Activated CD8-positive, alpha-beta memory T cell treated with anti-CD3 and anti-CD28 coated beads for 48 hours (primary cell): ENCODE measurements at places on chromosomes 1 and 21.

DNA sequence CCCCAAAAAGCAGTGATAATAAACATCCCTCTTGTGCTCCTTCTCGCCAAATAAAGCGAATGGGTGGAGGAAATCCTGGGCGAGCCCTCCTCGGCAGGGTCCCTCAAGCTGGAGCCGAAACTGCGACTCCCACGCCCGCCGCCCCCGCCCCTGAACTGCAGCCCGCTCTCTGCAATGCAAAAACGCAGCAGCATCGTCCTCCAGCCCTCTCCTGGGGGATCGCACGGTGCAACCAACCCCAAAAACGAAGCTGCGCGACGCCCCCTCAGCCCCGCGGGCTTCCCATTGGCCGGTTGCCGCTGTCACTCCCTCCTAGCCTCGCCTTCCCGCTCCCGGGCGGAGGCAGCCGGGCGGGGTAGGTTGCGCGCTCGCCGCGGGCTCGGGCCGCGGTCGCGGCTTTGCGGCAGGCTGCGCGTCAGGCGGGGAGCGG is at the start of gene TMCC2:
TSS of gene TMCC2 (plus strand) at position 363 of the 430 bp plus-strand sequence. CDS start 619 bp downstream, outside the sequence.
- DNase-seq = peak; percentile 69

- DNase-seq = no peak
These were observed 99.4 kb downstream of the TSEN15 start for GRCh38 chr1:184150776-184151531.

GRCh38 chr1:168640836-168641235 is 64.4 kb downstream of the XCL1 start:
- no peak for DNase-seq

DNA sequence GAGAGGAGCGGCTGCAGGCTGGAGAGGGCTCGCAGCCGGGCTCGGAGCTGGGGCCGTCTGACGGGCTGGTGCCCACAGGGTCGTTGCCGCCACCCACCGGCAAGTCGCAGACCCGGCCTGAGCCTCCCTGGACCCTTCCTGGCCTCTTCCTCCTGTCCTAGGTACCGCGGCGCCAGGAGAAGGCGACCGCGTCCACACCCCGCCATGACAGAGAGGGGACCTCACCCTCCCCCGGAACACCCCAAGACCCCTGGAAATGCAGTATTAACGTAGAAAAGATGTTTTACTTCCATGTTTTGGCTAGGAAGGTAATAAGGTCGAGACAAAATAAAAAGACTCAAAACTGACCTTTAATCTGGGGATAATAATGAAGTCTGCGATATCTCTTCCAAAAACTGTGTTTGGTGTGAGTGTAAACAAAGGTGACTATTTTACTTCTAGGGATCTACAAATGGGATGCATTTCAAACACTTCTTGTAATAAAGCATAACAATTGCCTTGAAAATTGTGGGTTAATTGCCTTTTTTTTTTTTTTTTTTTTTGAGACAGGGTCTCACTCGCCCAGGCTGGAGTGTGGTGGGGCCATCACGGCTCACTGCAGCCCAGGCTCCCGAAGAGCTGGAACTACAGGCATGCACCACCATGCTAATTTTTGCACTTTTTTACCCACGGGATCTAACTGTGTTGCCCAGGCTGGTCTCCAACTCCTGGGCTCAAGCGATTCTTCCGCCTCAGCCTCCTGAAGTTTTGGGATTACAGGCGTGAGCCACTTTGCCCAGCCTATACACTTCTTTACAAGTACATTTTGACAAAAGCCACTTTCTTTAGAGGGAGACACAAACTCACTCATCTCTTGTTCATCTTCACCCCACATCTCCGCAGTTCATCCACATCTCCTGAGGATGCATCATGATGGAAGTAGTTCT is 838 bp upstream of the RSRP1 start:
- DNase-seq = no peak

DNA sequence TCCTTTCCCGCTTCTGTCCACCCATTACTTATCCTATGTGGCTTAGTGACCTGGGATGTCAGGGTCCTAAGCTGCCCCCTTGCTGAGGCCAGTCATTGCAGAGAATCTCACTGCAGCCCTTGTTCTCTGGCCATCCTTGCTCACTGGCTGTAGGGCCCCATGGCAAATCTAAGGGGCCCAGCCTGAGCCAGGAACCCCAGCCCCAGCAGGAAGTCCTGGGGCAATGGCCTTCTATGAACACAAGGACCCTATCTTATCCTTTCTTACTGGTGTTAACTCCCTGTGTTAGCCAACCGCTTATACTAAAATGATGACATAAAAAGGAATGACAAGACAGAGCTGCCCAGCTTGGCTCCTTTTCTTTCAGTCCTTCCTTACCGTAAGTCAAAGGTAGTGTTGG is 29.9 kb downstream of the DHCR24 start:
- no peak for DNase-seq

DNA sequence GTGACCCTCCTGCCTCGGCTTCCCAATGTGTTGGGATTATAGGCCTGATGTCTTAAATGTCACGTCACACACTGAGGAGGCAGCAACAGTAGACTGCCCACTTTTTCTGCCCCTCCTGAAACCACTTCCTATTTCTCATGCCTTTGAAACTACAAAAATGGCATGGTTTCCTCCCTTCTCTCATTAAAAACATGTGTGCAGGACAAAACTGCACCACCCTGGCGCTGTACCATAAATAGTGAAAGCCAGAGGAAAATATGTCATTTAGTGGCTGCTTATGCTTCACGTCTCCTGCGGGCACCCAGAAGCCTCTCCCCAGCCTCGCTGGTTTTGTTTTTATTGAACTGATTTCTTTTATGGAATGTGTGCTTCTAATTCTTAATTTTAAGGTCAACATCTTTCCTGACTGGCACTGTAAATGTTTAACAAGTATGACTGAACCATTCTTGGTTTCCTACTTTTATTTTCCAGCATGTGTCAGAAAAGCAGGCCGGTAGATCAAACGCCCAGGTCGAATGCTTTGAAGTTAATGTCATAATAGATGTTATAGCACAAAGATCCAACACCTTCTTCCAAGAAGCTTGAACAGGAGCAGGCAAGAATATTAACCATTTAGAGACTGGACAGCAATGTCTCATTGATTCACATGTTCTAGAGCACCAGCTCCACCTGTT is 59.6 kb upstream of the C1orf87 start:
- no peak for DNase-seq

- no peak for DNase-seq
These were observed 317.2 kb upstream of the C1orf87 start for GRCh38 chr1:60390593-60391282.

- no peak for DNase-seq
These were observed 7.1 kb upstream of the PTTG1IP start for GRCh38 chr21:44880405-44881197.

DNA sequence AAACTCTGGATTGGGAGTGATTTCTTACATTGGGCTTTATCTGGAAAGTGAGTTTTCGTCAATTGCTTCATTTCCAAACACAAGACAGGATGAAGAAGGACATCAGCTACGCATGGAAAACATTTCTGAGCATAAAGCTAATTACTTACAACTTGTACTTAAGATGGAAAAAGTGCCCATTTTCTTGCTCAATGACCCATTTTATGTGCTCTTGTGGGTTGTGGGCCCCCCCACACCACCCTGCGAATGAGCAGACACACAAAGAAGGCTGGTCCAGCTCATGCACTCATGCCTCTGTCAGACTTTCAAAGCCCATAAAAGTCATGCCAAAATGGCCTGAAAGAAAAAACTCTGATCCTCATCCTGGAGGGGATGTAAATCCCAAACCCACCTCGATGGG is 663.0 kb downstream of the AJAP1 start:
- DNase-seq = no peak

GRCh38 chr1:30877205-30877912 is 31.2 kb downstream of the SDC3 start:
- no peak for DNase-seq

DNA sequence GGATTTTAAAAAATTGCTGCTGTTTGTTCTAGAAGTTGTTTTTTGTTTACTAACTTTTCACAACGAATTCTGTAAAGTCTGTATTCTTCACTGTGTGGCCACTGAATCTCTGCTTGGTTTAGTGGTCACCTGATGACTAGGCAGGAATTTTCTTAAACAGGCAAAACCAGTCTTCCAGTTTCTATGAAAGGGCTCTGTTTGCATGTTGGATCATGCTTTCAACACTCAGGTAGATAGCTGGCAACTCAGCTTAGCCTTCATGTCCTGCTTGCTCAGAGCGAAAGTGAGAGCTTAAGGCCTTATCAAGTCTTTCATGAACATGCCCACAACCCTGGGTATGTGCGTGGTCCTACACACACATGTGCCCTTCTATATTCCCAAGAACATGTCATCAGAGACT is 52.4 kb upstream of the CCDC190 start:
- DNase-seq = no peak

DNA sequence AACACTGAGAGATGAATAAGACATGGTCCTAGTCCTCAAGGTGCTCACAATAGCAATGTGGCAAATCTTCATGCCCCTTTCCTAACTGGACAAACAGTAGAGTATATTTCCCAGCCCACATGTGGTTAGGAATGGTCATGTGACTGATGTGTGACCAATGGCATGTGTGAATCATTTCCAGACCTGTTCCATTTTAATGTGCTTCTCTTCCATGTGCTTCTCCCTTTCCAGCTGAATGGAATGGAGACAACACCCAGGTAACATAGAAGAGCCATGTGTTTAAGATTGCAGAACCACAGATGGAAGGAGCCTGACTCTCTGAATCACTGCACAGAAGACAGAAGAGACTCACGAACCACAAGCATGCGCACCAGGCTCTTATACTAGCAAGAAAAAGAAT is 409.9 kb upstream of the NFIA start:
- DNase-seq = no peak

GRCh38 chr1:205476648-205477047 is 20.8 kb upstream of the BLACAT1 start:
- no peak for DNase-seq

- DNase-seq = no peak
These were observed 88.5 kb upstream of the HMCN1 start for GRCh38 chr1:185645686-185646085.

- DNase-seq = no peak
These were observed 709 bp upstream of the SLC41A1 start for GRCh38 chr1:205813755-205814058.

DNA sequence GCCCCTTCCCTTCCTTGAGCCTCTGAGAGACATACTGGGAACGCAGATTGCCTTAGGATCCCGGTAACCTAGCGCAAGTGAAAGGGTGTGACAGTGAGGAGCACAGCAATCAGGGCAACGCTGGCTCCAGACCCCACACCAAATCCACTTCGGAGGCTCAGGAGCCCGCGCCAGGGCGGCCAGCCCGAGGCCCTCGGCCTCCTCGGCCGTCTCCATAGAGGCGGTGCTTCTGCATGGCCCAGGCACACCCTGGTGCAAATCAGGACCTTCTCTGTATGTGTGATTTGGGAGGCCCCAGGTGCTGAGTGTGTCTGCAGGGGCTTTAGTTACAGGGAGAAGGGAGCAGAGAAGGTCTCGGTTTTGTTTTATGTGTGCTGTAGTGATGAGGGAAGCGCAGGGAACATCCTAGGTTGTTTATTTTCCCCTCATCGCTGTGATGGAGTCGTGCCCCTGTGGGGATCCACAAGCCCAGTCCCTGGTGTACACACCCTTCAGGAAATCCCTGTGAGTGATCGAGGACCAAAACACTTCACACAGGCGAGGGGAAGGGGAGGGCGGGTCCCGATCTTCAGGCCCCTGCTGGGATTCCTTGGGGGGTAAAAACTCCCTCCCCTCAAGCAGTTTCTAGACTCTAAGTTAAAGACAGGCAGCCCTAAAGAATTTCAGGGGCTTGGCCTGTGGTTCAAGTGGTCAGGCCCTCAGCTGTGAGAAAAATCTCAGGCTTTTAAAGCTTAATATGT is 9.4 kb downstream of the KIAA1614 start:
- no peak for DNase-seq

GRCh38 chr1:74502858-74503257 is 9.6 kb downstream of the LRRC53 start:
- no peak for DNase-seq

DNA sequence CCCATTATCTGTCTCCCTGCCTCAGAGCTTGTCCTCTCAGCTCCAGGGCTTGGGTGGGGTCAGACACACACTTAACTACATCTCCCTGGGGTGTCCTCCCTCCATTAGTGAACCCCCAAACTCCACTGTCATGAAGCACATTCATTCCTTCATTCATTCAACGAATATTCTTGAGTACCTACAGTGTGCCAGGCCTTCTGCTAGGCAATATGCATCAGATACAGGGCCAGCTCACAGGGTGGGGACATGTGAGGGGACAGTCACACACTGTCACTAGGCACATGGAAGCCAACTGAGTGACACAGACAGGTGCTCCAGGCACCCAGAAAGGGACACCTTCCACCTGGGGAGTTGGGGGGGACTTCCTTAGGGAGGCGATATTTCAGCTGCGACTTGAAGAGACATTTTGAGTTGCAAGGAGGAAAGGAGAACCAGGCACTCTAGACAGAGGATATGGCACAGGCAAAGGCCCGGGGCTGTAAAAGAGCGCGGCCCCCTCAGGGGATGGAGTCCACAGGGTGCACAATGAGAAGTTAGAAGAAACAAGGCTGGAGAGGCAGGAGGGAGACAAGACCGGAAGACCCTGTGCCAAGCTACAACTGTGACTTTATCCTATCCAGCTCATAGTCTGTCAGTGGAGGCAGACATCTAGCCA is 8.7 kb upstream of the S100A8 start:
- no peak for DNase-seq

GRCh38 chr1:25748531-25749205 is 51.3 kb upstream of the SELENON start:
- no peak for DNase-seq

GRCh38 chr1:81808760-81809159 is 8.0 kb downstream of the ADGRL2 start:
- no peak for DNase-seq

GRCh38 chr1:118688891-118689290 is 299.3 kb downstream of the TBX15 start:
- DNase-seq = no peak
